ENCODE measurements at places on chromosomes 1 and 21.

DNA sequence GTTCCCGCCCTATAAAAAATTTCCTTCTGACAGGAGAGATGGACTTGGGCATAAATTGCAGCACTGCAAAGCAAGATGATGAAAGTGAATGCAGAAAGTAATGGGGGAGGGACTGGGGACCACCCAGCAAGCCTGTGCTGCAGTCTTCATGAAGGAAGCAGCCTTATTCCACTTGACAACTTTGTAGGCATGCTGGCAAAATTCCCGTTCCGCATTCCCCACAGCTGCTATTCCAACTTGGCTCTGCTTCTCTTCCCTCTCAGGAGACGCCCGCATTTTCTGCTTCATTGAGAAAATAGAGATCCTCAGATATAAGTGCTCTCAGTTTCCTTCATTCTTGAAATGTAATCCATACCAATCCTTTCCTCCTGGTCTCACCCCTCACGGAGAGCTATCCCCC lies 2.4 kb downstream of the HMGB4 start:
- no peak for DNase-seq

GRCh38 chr1:216193839-216194443 lies 229.3 kb downstream of the USH2A start:
- DNase-seq = no peak

GRCh38 chr1:210232511-210233215 lies at the start of gene SERTAD4:
TSS of gene SERTAD4 (plus strand) at chr1:210232796. CDS start at chr1:210237961, 5,165 bp downstream.
- no peak for DNase-seq

DNA sequence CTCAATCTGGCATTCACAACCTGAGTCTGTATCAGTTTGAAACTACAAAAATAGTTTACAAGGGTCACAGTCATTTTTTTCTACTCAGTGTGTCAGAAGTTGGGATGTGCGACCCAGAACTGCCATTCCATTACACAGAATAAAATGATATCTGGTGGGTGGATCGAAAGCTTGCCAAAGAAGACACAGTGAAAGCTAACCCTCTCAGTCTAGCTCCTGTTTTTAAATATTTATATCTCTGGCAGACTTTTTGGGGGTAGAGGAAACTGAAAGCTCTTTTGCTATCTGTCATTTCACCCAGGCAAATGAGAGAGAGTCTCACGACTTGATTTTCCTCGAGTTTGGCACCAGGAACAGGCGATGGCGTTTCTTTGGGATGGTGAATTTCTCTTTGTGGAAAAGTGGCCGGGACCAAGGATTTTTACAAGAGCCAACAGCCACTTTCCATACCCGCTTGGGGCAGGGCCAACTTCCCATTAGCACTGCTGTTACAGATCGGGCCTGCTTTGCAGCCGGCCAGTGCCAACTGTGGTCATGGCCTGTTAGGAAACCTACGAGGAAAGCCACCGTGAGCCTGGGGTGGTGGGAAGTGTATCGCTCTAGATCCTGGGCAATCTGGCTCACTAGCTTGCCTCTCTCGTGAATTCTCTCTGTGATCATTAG lies 185.5 kb upstream of the NFIA start:
- DNase-seq = no peak

All from stimulated activated CD4-positive, alpha-beta T cell treated with anti-CD3 and anti-CD28 coated beads, Interleukin-15, amount 100 ng/mL, for 1 hour (primary cell).